Jurkat, Clone E6-1 (cell line): ENCODE measurements at places on chromosomes 6 and 20.
A peak's percentile ranks its signal among the peaks of the same experiment; 100 is the strongest.

DNA sequence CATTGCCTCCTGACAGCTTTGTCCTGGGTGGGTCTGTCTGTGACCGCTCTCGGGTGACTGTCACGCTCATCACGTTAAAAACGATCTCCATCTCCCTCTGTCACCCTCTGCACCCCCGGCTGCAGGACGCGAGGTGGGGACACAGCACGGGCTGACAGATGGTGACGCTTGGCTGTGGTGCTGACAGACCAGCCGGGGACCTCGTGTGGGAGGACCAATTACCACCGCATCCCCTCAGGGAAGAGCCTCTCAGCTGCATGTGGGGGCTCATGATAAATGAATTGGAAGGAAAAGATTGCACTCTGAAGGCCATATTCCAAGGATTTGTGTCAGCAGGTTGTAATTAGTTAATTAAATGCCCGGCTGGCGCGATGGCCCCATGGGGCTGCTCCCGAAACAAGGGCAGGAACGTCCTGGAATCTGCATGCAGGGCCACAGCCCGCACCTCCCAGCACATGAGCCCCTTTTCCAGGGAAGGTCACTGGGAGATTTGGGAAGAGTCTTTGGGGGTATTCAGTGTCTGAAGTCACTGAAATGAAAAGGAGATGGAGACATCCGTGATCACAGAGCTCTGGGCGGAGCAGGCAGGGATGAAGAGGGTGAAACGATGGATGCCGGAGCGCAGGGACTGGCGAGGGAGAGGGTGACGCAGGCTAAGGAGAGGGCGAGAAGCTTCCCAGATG, 87.1 kb downstream of the ERMARD start:
- no peak for DNase-seq

GRCh38 chr6:157220485-157220884, 102.8 kb downstream of the TMEM242 start:
- no peak for DNase-seq

- DNase-seq = no peak
Observed at GRCh38 chr20:55961376-55962330, 43.7 kb downstream of the CBLN4 start.

DNA sequence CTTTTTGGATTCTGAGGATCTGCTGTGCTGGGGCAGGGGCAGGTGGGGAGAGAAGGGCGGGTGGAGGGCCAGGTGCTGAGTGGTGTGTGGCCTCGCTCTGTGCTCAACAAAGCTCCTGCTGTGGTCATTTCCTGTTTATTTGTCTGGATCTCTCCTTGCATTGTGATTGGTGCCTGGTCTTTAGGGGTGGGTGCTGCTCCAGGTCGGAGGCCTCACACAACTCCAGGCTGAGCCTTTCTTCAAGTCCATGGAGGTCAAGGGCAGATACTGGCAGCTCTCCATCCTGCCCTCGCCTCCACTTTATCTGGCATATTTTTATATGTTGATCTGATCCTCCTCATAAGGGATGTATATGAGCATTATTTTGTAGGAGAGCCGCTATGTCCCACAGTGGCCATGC, 36.2 kb downstream of the HLA-F start:
- DNase-seq = no peak

DNA sequence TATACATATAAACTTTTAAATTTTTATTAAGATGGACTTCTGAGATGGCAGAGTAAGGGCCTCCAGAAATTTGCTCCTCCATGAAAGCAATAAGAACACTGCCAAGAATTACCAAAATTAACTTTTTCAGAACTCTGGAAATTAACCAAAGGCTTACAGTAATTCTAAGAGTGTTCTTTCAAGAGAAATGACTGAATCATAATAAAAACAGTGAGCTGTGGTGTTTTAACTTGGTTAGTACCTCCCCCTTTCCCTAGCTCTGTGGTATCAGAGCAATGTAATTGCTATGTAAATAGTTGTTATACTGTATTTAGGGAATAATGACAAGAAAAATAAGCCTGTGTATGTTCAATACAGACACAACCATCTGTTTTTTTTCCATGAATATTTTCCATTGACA, 19.0 kb downstream of the HECA start:
- DNase-seq = no peak

- no peak for DNase-seq
Observed at GRCh38 chr20:10635476-10636208, 38.2 kb downstream of the JAG1 start.

GRCh38 chr6:14984519-14984853, 261.4 kb upstream of the JARID2 start:
- DNase-seq = no peak

- peak; percentile 90 for DNase-seq
Observed at GRCh38 chr6:41439524-41440418, 104.4 kb downstream of the NCR2 start.
